ENCODE measurements at places on chromosomes 4 and X.

- DNase-seq: no peak
These were observed 66.1 kb downstream of the MAGEA10 start for GRCh38 chrX:152072236-152072635.

- no peak for DNase-seq
These were observed 312.2 kb downstream of the DCTD start for GRCh38 chr4:182604953-182605352.

- DNase-seq: no peak
These were observed 2.1 kb downstream of the C4orf54 start for GRCh38 chr4:99655308-99656081.

DNA sequence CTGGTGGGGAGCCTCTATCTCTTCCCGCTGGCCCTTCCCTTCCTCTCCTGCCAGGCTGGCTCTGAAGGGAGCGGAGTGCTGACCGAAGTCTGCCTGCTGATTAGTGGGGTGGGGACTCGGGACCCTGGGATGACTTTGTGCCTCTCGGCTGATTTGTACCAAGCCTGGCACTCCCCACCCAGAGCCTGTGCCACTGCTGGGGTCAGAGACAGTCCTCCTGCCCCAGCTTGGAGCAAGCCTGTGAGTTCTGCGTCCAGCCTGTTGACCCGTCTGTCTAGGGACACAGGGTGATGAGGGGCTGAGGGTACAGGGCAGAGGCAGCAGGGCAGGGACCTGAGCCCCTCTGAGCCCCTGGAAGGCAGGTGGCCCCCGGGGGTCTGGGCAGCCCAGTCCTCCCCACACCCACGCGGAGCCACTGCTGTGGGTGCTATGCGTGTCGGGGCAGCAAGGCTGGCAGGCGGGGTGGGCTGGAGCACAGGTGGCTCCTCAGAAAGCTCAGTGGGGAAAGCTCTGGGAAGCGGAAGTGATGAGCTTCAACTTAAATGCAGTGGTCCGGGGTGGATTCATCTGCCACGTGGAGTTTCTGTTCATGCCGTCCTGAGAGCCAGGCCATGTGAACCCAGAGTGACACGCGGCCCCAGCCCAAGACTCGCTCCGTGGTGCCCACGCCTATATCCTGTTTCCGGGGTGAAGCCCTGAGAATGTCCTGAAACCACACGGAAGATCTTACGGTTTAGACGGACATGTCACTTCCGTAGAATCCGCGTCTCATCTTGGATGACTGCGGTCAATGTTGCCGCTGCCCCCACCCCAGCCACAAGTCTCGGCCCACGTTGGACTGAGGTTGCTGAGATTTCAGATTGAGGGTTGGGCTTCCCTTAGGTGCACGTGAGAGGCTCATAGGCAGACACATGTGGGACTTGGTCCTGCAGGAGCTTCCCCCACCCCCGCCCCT lies 21.1 kb upstream of the UVSSA start:
- no peak for DNase-seq

DNA sequence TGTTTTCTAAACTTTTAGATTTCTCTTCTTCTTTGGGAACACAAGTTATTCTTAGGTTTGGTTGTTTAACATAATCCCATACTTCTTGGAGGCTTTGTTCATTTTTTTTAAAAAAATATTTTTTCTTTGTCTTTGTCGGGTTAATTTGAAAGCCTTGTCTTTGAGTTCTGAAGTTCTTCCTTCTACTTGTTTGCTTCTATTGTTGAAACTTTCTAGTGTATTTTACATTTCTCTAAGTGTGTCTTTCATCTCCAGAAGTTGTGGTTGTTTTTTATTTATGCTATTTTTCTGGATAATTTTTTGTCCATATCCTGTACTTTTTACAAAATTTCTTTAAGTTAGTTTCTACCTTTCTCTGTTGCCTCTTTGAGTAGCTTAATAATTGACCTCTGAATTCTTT lies 116.1 kb downstream of the NPNT start:
- DNase-seq: no peak

All from stimulated activated CD8-positive, alpha-beta memory T cell treated with anti-CD3 and anti-CD28 coated beads, Interleukin-7, amount 100 ng/mL, for 1 hour (primary cell).